ENCODE measurements at places on chromosomes 6 and 20.

- DNase-seq, result peak; percentile 38
Measured at GRCh38 chr6:41527721-41528408, 18.3 kb upstream of the FOXP4 start.

DNA sequence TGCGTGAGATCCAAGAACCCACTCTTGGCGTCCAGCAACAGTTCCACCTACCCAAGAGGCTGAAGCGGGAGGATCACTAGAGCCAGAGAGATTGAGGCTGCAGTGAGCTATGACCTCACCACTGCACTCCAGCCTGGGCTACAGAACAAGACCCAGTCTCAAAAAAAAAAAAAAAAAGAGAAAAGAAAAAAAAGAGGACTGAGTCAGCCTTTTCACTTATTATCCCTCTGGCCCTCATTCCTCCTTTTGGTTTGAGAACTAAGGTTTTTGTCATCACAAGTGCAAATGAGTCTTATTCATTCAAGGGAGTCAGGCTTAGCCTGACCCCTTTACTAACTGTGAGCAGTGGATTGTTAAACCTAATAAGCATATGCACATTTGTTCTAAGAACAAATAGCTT is 37.9 kb upstream of the JARID2 start:
- DNase-seq, result peak; percentile 7

- DNase-seq, result no peak
Measured at GRCh38 chr20:37234254-37234581, 27.4 kb downstream of the GHRH start.

GRCh38 chr20:50993876-50994275 is 29.0 kb downstream of the KCNG1 start:
- no peak for DNase-seq

DNA sequence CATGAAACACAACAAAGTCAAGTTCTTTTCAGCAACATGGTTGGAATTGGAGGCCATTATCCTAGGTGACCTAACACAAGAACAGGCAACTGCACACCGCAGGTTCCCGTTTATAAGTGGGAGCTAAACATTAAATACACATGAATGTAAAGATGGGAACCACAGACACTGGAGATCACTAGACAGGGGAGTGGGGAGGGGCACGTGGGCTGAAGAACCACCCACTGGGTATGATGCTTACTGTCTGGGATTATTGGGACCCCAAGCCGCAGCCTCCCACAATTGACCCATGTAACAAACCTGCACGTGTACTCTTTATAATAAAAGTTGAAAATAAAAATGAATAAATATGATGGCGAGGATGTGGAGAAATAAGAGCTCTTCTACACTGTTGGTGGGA is 8.6 kb upstream of the RAET1G start:
- no peak for DNase-seq

- no peak for DNase-seq
Measured at GRCh38 chr6:84639396-84639795, 125.0 kb downstream of the TBX18 start.

- DNase-seq, result peak; percentile 89
Measured at GRCh38 chr6:11196511-11197174, 35.8 kb downstream of the NEDD9 start.

DNA sequence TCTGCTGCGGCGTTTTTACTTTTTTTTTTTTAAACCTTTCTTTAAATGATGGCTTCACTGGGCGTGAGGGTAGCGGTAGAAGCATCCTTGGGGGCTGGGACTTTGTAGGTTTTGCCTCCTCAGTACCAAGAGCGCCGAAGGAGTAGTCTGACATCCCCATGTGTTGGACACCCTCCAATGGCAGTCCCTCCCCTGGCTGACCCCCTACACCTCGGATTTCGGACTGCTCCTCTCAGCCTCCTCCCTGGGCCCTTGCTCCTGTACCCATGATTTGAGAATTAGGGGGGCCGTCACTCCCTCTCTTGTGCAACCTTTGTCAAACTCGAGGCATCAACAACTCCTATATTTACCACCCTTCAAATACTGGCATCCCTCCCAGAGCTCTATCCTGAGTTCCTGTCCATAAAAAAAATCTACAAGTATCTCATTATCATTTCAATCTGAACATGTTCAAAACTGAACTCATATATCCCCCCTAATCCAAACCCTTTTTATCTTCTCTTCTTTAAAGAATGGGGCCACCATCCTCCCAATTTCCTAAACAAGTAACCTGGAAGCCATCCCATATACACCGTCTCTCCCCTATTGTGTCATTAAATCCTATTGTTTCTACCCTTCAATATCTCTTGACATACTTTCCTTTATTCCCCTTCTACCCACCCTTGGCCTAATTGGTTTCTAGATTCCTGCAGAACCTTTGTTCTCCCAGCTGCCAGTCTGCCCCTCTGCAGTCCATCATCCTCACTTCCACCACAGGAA is 1.2 kb upstream of the ARFGEF3 start:
- no peak for DNase-seq

GRCh38 chr6:128131036-128131435 is 230.2 kb upstream of the THEMIS start:
- no peak for DNase-seq

DNA sequence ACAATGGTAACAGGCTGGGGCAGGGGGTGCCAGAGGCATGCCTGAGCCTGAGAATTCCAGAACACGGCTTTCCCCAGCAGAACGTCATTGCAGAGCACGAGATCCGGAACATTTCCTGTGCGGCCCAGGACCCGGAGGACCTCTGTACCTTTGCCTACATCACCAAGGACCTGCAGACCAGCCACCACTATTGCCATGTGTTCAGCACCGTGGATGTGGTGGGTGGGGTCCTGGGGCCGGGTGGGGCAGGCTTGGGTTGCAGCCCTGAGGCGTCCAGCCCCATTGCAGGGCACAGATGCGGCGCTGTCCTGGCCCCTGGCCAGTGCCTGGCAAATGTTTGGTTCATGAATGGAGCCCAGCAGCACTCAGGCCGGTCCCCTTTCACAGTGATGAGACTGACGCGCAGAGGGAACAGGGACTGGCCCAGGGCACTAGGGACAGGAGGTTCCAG is 57.1 kb downstream of the TCP11 start:
- no peak for DNase-seq

GRCh38 chr20:755941-756340 is 12.4 kb downstream of the SLC52A3 start:
- no peak for DNase-seq

DNA sequence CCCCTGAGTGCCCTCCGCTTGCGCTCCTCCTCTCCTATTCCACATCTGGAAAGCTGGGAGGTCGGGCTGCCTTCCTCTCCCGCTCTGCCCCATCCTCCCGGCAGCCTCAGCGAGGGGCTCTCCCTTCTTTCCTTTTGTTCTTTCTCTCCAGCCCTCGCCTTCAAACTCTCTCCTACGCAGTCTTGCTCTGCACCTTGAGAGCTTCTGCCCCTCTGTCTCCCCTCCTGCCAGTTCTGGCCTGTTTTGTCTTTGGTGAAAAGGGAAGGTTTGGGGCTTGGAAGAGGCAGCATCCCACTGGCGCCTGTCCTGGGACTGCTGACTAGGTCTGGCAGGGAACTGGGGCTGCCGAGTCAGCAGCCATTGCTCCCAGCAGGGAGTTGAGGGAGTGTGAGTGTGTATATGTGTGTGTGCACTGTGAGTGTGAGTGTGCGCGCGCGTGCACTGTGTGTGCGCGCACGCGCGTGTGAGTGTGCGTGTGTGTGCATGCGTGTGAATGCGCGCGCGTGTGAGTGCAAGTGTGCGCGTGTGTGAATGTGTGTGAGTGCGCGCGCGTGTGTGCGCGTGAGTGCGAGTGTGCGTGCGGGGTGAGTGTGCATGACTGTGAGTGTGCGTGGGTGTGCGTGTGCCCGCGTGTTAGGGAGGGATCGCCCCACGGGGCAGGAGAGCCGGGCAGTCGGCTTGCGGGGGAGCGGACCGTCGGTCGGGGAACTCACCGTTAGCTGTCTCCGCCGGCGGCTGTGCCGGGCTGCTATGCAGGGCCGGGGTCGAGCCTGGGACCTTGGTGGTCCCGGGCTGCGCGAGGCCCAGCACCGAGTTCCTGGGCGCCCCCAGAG is 523 bp downstream of the CPXM1 start:
- no peak for DNase-seq

DNA sequence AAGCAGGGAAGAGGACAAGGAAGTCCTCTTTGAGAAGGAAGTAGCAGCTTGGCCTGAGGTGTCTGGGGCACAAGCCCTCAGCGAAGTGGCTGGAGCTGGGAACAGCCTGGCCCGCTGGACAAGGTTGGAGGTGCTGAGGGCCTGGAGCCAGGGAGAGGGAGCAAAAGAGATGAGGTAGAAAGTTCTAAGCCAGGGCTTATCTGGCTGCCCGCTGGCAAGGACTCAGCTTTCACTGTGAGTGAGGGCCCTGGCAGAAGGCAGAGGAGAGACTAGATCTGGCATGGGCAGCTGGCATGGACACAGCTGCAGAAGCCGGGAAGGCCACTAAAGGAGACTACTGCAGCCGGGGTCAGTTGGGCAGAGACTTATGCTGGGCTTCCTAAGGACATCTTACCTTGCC is 21.8 kb upstream of the PCMTD2 start:
- DNase-seq, result no peak

DNA sequence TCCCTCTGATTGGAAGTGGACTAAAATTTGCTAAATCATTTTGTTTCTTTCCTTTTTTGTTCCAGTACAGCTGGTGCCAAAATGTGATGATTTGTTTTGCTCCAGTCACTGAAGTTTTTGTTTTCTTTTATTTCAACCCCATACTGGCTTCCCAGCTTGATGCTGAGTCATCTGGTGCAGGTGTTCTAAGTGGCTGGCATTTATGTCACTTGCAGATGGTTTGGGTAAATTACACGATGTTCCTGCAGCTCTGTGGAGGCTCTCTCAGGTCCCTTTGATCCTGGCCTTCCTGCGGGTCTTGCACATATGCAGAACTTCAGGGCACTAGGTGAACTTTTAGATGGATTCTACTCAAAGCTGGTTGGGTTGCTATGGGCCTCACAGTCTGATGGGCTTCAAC is 577.7 kb downstream of the HAO1 start:
- no peak for DNase-seq

Data from iris pigment epithelial cell (primary cell).